Activated CD4-positive, alpha-beta memory T cell treated with anti-CD3 and anti-CD28 coated beads, Interleukin-2, amount 10 ng/mL, durations not matched to agents 7 days and 5 days (primary cell): ENCODE measurements at places on chromosomes 6 and 20. TPM values are rescaled to one million over a fixed set of nuclear protein-coding genes. Genes with fewer than 3 reads are reported as not detected.

Gene FAM209B
- total RNA-seq, result 0.91 TPM

GRCh38 chr6:128251445-128252340, 268.7 kb downstream of the PTPRK start:
- no peak for DNase-seq

DNA sequence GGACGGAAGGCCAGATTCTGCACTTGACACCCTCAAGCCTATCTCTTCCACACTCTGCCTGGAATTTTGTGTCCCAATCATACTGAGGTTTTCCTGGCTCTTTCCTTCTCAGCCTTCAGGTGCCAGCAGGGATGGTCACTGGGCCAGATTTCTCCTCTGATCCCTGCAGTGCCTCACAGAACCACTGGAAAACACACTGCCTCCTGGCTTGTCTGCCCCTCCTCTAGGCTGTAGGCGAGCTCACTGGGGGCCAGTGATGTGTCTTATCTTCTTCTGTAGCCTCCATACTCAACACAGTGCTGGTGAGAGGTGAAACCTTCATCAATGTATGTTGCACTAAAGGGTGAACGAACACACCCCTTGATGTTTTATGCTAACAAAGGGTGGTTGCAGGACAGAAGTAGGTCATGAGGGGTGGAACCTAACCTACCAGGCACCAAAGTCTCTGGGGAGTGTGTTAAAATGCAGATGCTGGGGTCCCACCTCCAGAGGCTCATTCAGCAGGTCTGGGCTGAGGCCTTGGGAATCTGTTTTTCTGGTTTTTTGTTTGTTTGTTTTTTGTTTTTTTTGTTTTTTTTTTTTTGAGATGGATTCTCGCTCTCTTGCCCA, 80.3 kb downstream of the CDH26 start:
- no peak for DNase-seq

DNA sequence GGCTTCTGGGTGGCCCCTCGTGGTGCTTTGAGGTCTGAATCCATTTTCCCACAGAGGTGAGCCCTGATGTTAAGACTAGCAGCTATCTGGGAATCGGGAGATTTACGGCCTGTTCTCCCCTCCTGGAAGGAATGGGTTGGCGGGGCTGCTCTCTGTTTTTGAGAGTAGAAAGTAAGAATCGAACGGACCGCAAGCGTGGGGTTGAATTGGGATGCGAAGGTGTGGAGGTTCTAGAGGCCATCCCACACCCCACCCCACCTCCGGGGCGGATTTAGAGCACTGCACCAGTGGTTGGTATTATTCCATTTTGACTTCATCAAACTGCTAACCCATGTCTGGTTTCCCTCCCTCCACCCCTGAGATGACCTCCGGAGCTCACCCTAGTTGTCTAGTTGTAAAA, 11.5 kb downstream of the PYGB start:
- no peak for DNase-seq

Gene PRSS16
- 1.6 TPM for total RNA-seq

Gene TAB2
- total RNA-seq, result 170 TPM

Gene MOCS3
- 4.1 TPM for total RNA-seq

Gene CALHM5
- total RNA-seq, result not detected

DNA sequence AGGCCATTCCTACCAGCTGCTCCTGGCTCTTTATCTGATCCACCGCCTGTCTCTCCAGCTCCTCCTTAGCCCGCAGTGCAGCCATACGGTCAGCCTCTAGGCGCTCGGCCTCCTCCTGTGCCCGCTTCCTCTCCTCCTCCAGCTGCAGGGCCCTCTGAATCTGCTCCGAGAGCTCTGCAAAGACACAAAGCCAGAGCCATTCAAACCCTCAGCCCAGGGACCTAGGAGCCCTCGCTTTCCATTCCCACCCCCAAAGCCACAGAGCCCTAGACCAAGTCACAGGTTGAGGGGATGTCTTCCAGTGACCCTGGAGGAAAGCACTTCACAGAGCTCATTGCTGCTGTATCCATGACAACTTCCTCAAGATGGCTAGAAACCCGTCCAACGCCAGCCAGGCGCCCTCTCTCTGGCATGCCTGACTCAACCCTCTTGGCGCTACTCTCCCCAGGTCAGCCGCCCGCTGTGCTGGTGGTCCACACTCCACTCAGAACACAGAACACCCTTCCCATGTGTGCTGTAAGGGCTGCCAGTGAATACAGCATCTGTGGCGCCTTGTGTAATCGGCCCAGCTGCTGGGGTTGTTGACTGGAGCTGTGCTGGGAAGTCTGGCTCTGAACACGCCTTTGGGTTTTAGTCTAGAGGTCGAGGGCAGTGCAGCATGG, 49.3 kb downstream of the EZR start:
- DNase-seq, result no peak

GRCh38 chr6:17450832-17451231, 57.4 kb downstream of the CAP2 start:
- no peak for DNase-seq

- DNase-seq, result no peak
These were observed 38.2 kb downstream of the NOL7 start for GRCh38 chr6:13653296-13653695.

Gene SLC23A2
- 12.9 TPM for total RNA-seq

- peak; percentile 64 for DNase-seq
These were observed 1.3 kb downstream of the VEGFA start for GRCh38 chr6:43771210-43771857.

GRCh38 chr6:43019152-43019551, 2.3 kb upstream of the RRP36 start:
- no peak for DNase-seq

DNA sequence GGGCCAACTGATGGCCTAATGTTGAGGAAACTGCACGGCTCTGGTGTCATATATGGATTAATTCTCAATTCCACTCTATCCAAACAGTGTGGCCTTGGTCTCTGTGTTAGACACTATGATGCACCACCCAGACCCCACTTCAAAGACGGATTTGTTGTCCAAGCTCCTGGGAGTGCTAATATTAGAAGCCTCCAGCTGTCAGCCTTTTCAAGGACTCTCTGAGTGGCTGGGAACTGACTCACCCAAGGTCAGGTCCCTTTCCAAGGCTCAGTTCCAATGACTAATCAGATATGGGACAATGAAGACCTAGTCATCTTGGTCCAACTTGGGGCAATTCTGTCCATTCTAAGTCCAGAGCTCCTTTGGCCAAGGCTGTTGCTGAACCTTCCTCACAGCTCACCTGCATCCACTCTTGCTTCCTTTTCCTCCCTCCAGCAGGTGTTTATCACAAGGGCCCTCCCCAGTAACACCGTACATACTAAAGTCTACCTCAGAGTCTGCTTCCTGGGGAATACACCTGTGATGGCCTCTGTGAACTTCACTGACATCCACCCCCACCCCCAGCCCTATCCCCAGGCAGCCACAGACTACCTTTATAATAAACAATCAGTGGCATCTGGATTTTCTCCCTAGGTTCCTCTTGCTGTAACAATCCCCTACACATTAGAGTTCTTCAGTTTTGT, 7.2 kb upstream of the IL20RA start:
- no peak for DNase-seq

GRCh38 chr20:50477239-50477872, 32.8 kb upstream of the PTPN1 start:
- DNase-seq, result no peak

DNA sequence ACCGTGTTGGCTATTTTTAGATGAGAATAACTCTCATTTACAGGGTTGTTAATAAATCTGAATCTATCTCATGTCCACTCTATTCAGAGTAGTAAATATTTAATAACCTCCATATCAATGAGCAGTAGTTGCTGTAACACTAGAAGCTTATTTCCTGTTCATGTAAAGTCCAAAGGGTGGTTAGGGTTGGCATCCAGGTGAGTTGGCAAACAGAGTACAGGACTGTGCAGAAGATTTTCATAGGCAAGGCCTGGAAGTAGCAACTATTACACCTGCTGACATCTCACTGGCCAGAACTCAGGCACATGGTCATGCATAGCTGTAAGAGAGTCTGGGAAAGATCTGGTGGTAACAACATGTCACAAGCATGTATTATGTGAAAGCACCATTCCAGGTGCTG, 147.5 kb downstream of the PHF3 start:
- no peak for DNase-seq

- peak; percentile 39 for DNase-seq
These were observed 207.1 kb downstream of the NFATC2 start for GRCh38 chr20:51335329-51335841.

Gene RPS6KA2
- total RNA-seq, result 6.5 TPM
